Keratinocyte (primary cell): ENCODE measurements at places on chromosomes 1 and 21. TPM values are rescaled to one million over a fixed set of nuclear protein-coding genes. Genes with fewer than 3 reads are reported as not detected.
A peak's percentile ranks its signal among the peaks of the same experiment; 100 is the strongest.

DNA sequence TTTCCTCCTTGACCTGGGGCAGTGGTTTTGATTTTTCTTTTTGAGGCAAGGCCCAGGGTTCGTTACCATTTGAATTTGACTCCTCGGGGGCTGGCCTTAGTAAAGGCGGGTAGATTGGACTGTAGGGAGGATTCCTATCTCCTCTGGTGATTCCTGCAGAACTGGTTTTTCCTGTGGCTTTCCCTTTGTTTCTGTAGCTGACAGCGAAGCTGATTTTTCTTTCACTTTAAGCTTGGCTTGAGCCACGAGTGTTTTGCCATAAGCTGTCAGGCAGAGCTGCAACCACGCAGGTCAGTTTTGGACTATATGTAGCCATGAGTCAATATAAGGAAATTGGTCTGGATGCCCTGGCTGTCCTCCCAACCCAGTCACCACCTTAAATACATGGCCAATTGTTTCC is 28.7 kb upstream of the KCNJ15 start:
- no peaks in the 10 kb centered on the region for H3K36me3 ChIP-seq
- H3K4me1 ChIP-seq, result peaks cover 9% of the 10 kb centered on the region
- no peaks in the 10 kb centered on the region for H3K27me3 ChIP-seq
- H3K4me3 ChIP-seq, result no peak overlapping the region
- DNase-seq, result no peak

GRCh38 chr21:33760641-33761440 is 118.5 kb downstream of the ITSN1 start:
- no peak overlapping the region for H3K4me3 ChIP-seq
- peaks cover 5% of the 10 kb centered on the region for H3K36me3 ChIP-seq
- H3K27me3 ChIP-seq, result no peaks in the 10 kb centered on the region
- H3K27ac ChIP-seq, result peak overlapping the region; percentile 52
- no peak for DNase-seq

GRCh38 chr1:39110882-39111281 is 84.7 kb downstream of the NDUFS5 start:
- H3K4me1 ChIP-seq, result peaks cover 81% of the 10 kb centered on the region
- H3K27ac ChIP-seq, result peak overlapping the region; percentile 94
- no peak overlapping the region for H3K4me3 ChIP-seq
- no peaks in the 10 kb centered on the region for H3K27me3 ChIP-seq
- DNase-seq, result no peak
- no peaks in the 10 kb centered on the region for H3K36me3 ChIP-seq

DNA sequence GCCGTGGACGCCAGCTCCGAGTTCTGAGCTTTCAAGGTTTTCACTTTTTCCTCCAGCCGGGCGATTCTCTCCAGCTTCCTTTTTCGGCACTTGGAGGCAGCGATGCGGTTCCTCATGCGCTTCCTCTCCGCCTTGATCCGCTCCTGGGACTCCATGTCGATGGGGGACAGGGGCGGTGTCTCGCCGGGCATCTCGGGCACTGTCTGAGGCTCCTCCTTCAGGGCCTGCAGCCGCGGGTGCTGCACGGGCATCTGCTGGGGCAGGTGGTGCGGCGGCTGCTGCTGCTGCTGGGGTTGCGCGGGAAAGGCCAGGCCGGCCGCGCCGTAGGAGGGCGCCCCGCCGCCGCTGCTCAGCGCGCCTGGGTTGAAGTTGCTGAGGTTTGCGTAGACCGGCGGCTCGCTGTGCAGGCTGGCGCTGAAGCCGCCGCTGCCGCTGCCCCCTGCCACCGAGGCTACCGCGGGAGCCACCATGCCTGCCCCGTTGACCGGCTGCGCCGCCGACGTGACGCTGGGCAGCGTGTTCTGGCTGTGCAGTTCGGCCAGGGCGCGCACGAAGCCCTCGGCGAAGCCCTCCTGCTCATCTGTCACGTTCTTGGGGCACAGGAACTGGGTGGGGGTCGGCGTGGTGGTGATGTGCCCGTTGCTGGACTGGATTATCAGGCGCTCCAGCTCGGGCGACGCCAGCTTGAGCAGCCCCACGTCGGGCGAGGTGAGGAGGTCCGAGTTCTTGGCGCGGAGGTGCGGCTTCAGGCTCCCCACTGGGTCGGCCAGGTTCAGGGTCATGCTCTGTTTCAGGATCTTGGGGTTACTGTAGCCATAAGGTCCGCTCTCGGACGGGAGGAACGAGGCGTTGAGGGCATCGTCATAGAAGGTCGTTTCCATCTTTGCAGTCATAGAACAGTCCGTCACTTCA is 1.4 kb downstream of the JUN start:
- H3K27ac ChIP-seq, result peak overlapping the region; percentile 90
- H3K4me1 ChIP-seq, result peaks cover 21% of the 10 kb centered on the region
- no peak for DNase-seq
- peaks cover 7% of the 10 kb centered on the region for H3K36me3 ChIP-seq
- H3K27me3 ChIP-seq, result no peaks in the 10 kb centered on the region
- peak overlapping the region; percentile 92 for H3K4me3 ChIP-seq

GRCh38 chr1:25020851-25021590 is 90.9 kb upstream of the RUNX3 start:
- H3K27me3 ChIP-seq, result no peaks in the 10 kb centered on the region
- H3K4me1 ChIP-seq, result peaks cover 9% of the 10 kb centered on the region
- H3K27ac ChIP-seq, result no peak overlapping the region
- H3K4me3 ChIP-seq, result no peak overlapping the region
- no peak for DNase-seq
- H3K36me3 ChIP-seq, result no peaks in the 10 kb centered on the region

- DNase-seq, result no peak
- H3K36me3 ChIP-seq, result no peaks in the 10 kb centered on the region
- H3K4me3 ChIP-seq, result no peak overlapping the region
- H3K4me1 ChIP-seq, result peaks cover 11% of the 10 kb centered on the region
Observed at GRCh38 chr1:66599346-66599745, 65.4 kb downstream of the SGIP1 start.

DNA sequence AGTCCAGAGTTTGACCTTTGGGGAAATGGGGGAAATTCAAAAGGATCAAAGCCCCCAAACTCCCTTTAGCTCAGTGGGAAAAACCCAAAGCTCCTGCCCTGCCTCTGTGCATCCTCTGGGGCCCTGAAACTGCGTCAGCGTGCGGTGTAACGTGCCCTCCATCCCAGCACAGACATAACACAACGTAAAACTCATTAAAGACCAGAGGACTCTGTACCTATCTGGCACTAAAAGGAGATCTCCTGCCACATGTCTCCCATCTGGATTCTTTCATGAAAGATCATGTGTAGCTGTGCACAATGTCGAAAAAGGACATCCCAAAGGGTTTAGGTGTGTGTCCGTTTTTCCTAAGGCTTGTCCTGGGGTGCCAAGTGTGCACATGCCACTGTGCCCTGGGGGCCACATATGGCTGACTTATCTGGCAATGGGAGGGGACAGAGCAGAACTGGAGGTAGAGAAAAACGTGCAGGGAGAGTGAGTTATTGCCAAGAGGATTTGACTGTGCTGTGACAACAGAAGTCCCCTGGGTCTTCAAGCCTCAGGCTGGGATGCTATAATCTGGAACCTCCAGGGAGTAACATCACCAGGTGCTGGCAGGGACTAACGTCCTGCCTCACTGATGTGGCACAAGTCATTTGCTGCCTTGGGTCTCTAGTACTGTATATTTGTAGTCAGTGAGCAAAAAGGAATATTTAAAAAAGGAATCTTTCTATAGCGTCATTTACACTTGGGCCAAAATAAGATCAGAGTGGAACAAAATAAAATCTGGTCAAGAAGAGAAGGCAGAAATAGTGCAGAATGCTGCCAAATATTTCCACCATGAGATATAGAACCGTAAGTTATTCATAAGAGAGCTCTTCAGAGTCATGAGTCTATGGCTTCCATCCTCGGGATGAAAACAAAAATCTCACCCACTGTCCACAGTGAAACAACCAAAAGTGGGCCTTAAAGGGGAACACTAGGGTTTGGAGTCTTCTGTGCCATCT is 52.3 kb downstream of the ITPKB start:
- H3K36me3 ChIP-seq, result no peaks in the 10 kb centered on the region
- no peak overlapping the region for H3K27ac ChIP-seq
- H3K27me3 ChIP-seq, result no peaks in the 10 kb centered on the region
- H3K4me3 ChIP-seq, result no peak overlapping the region
- H3K4me1 ChIP-seq, result peaks cover 9% of the 10 kb centered on the region
- no peak for DNase-seq

DNA sequence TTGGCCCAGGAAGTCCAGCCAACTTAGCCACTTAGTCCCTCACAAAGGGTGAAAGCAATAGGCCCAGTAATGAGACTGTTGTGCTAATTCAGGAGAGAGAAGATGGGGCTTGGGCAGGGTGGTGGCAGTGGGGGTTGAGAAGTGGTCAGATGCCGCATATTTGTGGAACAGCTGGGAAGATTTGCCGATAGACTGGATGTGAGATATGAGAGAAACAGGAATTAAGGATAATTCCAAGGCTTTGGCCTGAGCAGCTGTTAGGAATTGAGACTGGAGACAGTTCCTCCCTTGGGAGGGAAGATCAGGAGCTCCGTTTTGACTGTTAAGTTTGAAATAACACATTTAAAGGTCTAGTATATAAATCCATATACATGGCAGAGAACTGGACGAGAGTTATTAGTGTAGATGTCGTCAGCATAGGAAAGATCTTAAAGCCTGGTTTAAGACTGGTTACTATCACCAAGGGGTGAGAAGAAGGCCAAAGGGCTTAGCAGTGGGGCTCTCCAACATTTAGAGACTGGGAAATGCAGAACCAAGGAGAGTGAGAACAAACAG is 323.7 kb upstream of the FAM78B start:
- no peak overlapping the region for H3K27ac ChIP-seq
- H3K4me1 ChIP-seq, result no peaks in the 10 kb centered on the region
- H3K27me3 ChIP-seq, result no peaks in the 10 kb centered on the region

DNA sequence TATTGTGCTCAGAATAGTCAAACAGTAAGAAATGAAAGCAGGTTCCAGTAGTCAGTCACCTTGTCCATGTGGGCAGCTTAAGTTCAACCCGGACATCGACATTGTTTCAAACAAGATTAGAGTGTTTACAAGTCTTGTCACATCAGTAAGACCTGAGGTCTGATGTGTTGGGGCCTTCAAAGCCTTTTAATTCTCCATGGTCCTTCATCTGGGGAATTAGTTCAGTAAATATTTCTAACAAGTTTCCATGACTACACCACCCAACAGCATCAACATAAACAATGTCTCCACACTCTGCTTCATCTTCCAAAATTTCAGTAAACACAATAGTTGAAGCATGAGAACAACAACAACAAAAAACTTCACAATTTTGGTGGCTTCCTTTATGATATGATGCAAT is 15.1 kb upstream of the ADORA1 start:
- no peaks in the 10 kb centered on the region for H3K36me3 ChIP-seq
- H3K4me3 ChIP-seq, result no peak overlapping the region
- H3K4me1 ChIP-seq, result no peaks in the 10 kb centered on the region
- no peak overlapping the region for H3K27ac ChIP-seq
- DNase-seq, result no peak
- peaks cover 23% of the 10 kb centered on the region for H3K27me3 ChIP-seq

Gene LCE6A
- polyA plus RNA-seq, result 0.32 to 1.2 TPM (median 0.60 TPM) in 3 replicates

Gene SAMD11
- 0.03 TPM in 1 of 3 replicates, not detected in the others for polyA plus RNA-seq

Gene IL19
- polyA plus RNA-seq, result not detected in 3 replicates

Gene DNASE2B
- not detected in 3 replicates for polyA plus RNA-seq

Gene RCSD1
- 0.03 to 0.04 TPM (median 0.03 TPM) in 3 replicates for polyA plus RNA-seq

Gene HOOK1
- 3.1 to 12.7 TPM (median 11.8 TPM) in 3 replicates for polyA plus RNA-seq
